Transverse colon (tissue), 4 donors: ENCODE measurements at places on chromosomes 11 and 22.

DNA sequence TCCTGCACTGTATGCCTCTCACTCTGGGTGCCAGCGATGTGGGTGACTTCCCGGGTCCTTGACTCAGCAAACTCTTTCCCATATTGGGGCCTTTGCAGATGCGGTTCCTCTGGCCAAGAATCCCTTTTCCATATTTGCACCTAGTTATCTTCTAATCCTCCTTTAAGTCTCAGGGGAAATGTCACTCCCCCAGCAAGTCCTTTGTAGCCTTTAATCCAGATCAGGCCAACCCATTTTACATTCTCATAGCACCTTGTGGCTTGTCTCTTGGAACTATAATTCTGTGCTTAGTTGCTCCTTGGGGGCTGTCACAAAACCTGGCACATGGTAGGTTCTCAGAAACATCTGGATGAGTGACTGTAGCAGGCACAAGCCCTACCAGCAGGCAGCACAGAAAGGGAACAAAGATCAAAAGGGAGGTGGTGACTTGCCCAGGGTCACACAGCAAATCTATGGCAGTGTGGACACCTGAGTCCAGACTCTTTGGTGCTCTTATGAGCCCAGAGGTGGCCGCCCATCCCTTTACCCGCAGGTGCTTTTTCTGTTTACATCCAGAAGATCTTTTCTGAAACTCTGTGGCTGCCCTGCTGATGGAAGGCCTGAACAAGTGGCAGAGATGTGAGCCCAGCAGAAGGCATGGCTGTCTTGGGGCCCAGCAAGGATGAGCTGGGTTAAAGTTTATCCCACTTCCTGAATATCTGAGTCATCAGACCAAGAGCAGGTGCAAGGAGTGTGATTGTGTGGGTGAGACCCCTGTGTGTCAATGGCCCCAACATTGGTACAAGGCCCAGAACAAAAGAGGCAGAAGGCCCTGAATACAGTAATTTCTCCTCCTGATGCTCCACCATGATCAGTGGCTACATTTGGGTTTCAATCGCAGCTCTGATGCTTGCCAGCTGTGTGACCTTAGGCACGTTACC, 78.6 kb upstream of the GRK3 start:
- H3K4me3 ChIP-seq: no peak overlapping the region
- DNase-seq: no peak
- H3K27ac ChIP-seq: no peak overlapping the region
- H3K27me3 ChIP-seq: no peaks in the 10 kb centered on the region
- no peaks in the 10 kb centered on the region for H3K36me3 ChIP-seq

GRCh38 chr11:113464416-113464815, 10.8 kb downstream of the DRD2 start:
- no peak overlapping the region for H3K27ac ChIP-seq
- H3K4me3 ChIP-seq: no peak overlapping the region
- H3K4me1 ChIP-seq: no peaks in the 10 kb centered on the region
- no peak for DNase-seq

DNA sequence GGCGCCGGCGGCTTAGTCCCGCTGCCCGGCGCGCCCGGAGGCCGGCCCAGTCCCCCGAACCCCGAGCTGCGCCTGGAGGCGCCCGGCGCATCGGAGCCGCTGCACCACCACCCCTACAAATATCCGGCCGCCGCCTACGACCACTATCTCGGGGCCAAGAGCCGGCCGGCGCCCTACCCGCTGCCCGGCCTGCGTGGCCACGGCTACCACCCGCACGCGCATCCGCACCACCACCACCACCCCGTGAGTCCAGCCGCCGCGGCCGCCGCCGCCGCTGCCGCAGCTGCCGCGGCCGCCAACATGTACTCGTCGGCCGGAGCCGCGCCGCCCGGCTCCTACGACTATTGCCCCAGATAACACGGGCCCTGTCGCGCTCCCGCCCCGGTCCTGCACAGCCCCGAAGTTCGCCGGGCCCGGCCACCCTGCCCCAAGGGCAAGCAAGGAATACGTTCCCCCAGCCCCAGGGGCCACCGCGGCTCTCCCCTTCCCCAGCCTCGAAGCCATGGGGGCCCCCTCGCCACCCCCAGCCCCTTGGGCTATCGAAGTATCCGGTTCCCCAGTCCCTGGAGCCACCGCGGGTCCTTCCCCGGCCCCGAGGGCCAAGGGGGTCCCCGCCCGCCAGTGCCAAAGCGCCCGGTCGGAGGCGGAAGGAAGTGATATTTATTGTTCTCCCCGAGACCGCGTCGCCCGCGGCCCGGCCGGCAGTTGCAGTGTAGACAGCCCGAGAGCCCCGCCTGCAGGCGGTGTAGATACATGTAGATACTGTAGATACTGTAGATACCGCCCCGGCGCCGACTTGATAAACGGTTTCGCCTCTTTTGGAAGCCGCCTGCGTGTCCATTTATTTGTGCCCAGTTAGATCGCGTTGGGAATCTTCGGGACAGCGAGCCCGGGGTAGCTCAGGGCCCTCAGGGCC, 6.2 kb downstream of the TBX1 start:
- H3K36me3 ChIP-seq: no peaks in the 10 kb centered on the region
- peak; percentile 60 for DNase-seq
- H3K4me1 ChIP-seq: peaks cover 14% of the 10 kb centered on the region
- H3K4me3 ChIP-seq: peak overlapping the region; percentile 26
- H3K27me3 ChIP-seq: peaks cover 99% of the 10 kb centered on the region

DNA sequence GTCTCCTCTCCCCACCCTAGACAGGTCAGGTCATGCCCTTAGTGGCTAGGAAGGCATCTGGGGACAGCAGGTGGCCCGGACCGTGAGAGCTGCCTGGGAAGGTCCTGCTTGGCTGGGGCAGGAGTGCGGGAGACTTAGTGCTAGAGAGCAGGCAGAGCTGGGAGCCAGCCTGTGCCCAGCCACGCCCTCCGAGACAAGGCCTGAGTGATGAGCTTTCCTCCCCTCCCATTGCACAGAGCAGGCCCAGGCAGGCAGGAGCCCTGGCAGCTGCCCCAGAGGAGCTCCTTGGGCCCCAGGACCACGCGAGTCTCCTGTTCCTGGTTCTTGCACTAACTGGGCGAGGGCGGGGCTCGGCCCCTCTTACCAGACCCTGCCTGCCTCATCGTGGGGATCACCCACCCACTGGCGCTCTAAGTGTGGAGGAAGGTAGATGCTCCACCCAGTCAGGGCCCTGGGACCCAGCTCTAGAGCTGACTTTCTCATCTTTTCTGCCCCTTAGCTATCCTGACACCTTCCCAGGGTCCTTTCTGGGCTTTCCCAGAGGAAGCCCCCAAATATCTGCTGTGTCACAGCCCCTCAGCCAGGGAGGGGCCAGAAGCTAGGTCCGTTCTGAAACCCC, 44.9 kb downstream of the MACROD1 start:
- DNase-seq: no peak
- no peak overlapping the region for H3K4me3 ChIP-seq
- no peaks in the 10 kb centered on the region for H3K4me1 ChIP-seq
- no peaks in the 10 kb centered on the region for H3K27me3 ChIP-seq
- no peak overlapping the region for H3K27ac ChIP-seq
- H3K36me3 ChIP-seq: no peaks in the 10 kb centered on the region
